NCI-H1105 (cell line): ENCODE measurements at places on chromosomes 2 and 18.

- DNase-seq, result no peak
Observed at GRCh38 chr2:231228223-231228622, 29.8 kb downstream of the ARMC9 start.

DNA sequence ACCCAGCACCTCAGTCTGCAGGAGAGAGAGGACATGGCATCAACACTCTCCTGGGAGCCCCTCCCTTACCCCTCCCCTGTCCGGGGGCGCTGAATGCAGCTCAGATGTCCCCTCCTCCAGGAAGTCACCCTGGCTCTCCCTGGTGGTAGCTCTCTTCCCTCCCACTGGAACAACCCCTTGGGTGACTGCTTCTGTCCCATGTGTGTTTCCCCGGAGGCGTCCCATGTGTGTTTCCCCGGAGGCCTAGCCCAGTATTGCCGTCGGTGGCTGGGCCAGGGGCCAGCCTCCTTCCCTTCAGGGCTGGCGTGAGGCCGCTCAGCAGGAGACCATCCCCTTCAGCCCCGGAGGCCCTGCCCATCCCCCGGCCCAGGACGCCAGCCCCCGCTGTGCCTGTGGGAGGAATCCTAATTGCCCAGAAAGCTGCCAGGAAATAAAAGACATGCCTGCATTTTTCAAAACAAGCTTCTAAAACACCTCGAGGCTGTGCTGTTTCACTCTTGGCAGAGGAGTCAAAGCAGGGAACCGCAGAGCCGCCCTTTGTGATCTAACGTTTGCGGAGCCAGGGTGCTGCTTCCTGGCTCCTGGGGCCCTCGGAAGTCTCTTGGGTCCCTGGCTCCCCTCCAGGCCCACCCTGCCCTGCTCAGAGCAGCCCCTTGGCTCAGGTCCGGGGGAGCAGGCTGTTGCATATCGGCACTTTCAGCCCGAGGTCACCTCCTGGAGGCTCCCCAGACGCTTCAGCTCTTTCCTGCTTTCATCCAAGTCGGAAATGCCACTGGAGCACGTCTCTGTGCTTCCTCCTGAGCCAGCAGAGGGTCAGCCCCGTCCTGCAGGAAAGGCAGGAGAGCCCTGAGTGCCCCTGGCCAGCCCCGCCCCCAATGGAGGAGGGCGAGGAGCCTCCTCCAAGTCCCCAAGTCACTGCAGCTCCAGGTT is 11.4 kb downstream of the SNED1 start:
- no peak for DNase-seq

GRCh38 chr18:27017901-27018500 is 152.5 kb upstream of the AQP4 start:
- no peak for DNase-seq

GRCh38 chr2:46297546-46298271 is 502 bp downstream of the EPAS1 start:
- DNase-seq, result peak; percentile 24

DNA sequence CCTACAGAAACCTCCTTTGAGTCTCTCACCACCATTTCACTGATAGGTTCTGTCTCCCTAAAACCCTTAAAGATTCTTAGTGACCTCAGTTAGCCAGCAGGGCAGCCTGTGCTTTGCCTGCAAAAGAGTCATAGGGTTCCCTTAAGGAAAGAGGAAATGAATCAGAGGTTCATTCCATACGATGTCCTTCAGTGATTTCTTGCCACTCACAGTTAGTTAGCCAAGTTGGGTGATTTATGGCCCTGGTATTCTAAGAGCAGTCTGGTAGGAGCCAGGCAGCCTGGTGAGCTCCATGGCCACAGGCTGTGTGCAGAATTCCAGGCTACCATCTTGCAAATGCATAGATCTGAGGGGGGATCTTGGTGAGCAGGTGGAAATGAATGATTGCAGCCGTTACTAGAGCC is 18.7 kb upstream of the CCBE1 start:
- no peak for DNase-seq

DNA sequence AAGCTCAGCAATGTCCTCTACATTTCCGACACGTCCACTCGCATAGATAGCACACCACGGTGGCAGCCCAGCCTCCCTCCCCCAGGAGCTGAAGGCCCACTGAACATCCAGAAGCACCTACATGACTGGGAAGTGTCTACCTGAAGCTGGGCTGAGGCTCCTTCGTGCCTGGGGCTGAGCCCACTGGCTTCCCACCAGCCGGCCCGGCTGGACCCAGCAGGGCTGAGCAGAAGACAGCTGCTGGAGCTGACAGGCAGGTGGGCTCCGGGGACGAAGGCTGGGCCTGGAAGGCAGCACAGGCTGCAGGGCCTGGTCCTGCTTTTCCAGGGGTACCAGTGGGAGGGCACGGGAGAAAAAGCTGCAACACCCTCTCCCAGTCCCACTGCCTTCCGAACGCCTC is 13.5 kb downstream of the SDC1 start:
- DNase-seq, result no peak

DNA sequence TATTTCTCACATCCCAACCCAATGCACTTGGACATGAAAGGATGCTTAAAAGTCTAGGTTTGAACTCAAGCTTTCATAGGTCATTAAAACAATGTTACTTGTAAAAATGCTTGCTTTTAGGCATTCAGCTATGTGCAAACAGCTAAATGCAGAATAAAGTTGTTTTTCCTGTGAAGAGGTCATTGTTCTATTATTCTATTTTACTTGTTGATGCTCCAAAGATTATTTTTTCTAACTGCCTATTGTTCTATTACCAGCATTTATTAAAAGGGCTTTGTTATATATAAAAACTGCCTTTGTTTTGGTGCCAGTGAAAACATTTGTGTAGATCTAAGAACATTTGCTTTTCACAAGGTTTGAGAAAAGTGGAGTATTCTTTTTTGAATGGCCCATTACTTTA is 49.4 kb downstream of the TMEM178A start:
- DNase-seq, result no peak

DNA sequence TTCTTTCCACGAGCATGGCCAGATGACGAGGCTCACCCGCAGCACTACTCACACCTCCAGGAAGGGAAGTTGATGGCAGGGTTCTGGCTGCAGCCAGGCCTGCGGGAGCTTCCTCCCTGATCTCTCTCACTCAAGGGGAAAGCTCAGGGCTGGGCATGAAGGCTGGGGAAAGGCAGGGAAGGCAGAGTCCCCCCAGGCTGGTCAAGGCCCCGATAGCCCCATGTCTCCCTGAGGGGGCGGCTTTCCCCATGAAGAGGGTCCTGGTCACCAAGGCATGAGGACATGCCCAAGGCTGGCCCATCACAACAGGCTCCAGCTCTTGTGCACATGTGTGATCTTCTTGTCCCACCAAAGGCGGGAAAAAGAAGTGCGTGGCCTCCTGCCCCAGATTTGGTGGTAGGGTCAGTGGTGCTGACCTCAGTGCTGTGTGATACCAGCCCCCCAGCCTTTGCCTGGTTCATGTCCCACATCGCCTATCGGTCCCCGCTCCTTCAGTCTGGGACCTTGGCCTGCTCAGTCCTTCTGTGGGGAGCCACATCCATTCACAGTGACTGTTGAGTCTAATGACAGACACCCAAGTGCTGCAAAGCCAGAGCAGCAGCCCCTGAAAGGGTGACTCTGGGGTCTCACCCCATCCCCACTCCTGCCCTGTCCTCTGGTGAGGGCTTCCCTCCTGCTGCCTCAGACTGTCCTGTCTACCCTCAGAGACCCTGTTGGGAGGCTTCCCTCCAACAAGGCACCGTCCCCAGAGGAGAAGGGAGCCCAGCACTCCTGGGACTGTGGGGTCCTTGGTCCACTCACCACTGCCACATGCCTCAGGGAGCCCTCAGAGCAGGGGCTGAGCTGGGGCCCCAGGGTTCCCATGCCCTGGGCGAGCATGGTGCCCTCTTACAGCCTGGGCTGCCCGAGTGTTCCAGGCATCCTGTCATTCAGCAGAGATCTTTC is 49.8 kb upstream of the ALPP start:
- no peak for DNase-seq

GRCh38 chr2:55408918-55409868 is 10.5 kb downstream of the CCDC88A start:
- no peak for DNase-seq

DNA sequence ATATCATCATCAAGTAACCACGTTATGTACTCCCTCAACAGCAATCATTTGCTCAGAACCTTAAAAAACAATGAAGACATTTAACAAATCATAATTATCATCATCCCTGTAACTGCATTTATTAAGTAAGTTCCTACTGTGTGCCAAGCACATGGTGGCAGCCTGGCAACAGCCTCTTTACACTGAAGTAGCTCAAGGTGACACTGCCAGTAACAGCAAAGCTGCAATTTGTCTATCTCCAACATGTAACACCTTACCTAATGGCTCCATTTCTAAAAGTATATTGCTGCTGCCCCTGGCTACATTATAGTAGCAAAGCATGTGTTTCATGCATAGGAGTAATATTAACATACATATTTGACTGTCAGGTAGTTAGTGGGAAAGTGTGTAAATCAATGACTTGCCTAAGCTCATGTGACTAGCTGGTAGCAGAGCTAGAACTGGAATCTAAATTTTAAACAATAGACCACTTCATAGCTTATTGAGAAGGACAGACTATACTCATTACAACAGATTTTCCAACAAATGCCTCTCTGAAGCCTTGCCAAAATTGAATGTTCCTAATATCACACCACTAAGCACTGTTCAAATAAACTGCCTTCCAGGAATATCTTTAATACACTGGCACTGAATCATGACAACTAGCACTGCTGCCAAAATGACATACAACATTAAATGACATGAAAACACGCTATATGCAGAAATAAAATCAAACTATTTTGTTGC is 86.7 kb downstream of the L3MBTL4 start:
- DNase-seq, result peak; percentile 48

DNA sequence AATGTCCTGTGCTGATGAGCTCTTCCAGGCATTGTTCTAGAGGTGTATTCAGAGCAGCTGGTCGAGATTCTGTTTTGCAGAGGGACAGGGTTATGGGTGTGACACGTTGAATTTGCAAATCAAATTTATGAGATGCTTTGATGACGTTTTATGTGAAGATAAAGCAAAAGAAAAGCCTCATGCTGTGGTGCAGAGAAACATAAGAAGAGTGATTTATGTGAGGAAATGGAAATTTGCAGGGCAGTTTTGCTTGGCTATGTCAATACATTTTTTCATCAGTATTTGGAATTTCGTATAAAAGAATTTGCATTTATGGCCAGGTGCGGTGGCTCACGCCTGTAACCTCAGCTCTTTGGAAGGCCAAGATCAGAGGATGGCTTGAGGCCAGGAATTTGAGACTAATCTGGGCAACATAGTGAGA is 36.4 kb downstream of the TSN start:
- no peak for DNase-seq

DNA sequence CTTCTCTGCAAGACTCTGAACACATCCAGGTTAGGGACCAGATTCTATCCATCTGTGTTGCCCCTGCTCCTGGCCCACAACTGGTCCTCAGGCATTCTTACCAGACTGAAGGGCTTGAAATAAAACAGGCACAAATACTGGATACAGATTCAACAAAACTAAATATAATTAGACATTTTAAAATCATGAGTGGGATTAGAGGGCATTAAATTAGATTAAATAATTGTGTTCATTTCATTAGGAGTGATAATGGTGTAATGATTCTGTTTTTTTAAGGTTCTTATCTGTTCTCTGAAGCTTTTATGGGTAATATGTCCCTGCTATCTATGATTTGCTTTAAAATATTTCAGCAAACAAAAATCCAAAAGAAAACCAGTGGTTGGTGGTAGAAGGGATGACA is 226.5 kb downstream of the IRS1 start:
- no peak for DNase-seq

DNA sequence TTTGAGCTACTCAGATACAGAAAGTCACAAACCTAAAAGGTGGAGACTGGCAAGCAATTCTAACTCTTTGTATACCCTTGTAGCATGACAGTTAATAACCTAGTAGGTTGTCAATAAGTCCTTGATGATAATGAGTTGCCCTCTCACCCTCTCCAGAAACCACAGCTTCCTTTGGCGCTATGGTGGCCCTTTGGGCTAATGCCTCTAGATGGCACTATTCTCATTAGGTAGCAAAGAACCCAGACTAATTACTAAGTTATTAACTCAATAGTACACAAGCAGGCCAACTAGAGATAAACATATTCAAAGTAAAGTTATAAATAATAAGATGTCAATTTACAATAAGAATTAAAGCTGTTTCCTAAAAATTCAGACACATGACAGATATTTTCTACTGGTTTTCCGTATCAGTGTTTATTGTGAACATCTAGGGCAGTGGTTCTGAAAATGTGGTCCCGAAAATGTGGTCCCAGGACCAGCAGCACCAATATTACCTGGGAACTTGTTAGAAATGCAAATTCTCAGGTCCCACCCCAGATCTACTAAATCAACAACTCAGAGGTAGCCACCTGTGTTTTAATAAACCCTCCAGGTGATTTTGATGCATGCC is 41.1 kb downstream of the LDAH start:
- peak; percentile 11 for DNase-seq

DNA sequence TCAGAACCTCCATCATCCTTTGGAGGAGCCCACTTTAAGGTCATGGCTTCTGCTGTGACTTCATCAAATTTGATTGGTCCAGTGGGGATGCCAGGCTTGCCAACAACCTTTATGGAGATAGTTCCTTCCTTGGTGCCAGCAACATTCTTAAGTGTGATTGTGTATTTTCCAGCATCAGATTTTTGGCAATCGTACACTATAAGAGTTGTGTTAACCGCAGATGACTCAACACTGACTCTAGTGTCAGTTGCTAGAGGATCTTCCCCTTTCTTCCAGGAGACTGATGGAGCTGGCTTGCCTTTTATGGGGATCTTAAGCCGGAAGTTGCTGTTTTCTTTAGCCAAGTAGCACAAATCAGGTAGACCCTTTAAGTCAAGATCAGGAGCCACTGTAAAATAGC is 98.7 kb downstream of the PLEKHA3 start:
- no peak for DNase-seq

GRCh38 chr18:11224153-11224552 is 74.8 kb upstream of the PIEZO2 start:
- DNase-seq, result no peak

- no peak for DNase-seq
Observed at GRCh38 chr2:237231593-237231992, 145.9 kb downstream of the COPS8 start.

DNA sequence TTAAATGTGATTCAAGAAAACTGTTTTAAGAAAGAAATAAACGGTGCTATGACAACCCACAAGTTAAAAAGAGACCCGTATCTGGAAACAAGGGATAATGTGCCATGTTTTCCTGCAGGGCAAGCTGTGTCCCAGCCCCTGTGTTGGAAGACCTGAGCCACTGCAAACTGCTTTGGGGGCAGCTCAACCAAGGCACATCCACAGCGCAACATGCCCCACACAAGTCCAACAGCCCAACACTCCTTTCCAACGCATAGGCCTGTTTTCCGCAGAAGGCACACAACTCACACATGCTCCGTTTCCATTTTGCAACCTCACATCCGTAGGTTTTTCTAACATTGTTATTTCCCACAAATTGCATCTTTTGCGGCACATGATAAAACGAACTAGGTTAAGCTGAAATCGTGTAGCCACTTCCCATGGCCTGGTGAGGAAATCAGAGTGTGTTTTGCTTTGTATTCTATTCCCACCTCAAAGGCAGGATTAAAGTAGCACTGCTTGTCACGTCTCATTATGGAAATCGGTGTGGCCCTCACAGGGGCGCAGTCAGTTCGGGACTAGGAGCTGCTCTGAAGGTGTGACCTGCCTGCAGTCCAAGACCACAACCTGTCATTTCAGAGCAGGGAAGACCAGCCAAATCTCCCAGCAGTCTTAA is 50.5 kb upstream of the ZNF516 start:
- DNase-seq, result no peak
